ENCODE measurements at places on chromosomes 11 and 22. TPM values are rescaled to one million over a fixed set of nuclear protein-coding genes. Genes with fewer than 3 reads are reported as not detected.

The TNKS1BP1 gene
- 15.9 TPM for total RNA-seq

GRCh38 chr11:62125316-62125715 is 1.5 kb downstream of the INCENP start:
- no peaks in the 10 kb centered on the region for H3K27me3 ChIP-seq
- peaks cover 9% of the 10 kb centered on the region for H3K4me1 ChIP-seq
- peak overlapping the region; percentile 87 for H3K4me3 ChIP-seq
- H3K36me3 ChIP-seq = no peaks in the 10 kb centered on the region

- DNase-seq = no peak
- no peak overlapping the region for H3K4me3 ChIP-seq
- no peak overlapping the region for H3K27ac ChIP-seq
- no peaks in the 10 kb centered on the region for H3K36me3 ChIP-seq
- H3K27me3 ChIP-seq = no peaks in the 10 kb centered on the region
Observed at GRCh38 chr11:69371731-69372588, 78.0 kb downstream of the MYEOV start.

The SMC1B gene
- not detected for total RNA-seq

- no peak for DNase-seq
- no peaks in the 10 kb centered on the region for H3K27me3 ChIP-seq
- peak overlapping the region; percentile 83 for H3K4me3 ChIP-seq
- peaks cover 56% of the 10 kb centered on the region for H3K4me1 ChIP-seq
Observed at GRCh38 chr11:3859373-3859881, 4.0 kb downstream of the STIM1 start.

The LRRC32 gene
- total RNA-seq = 0.39 TPM

GRCh38 chr11:12287009-12287373 is 90.4 kb upstream of the PARVA start:
- no peaks in the 10 kb centered on the region for H3K27me3 ChIP-seq
- peaks cover 6% of the 10 kb centered on the region for H3K4me1 ChIP-seq
- no peak overlapping the region for H3K4me3 ChIP-seq
- no peaks in the 10 kb centered on the region for H3K36me3 ChIP-seq

The NUP160 gene
- 53.9 TPM for total RNA-seq

DNA sequence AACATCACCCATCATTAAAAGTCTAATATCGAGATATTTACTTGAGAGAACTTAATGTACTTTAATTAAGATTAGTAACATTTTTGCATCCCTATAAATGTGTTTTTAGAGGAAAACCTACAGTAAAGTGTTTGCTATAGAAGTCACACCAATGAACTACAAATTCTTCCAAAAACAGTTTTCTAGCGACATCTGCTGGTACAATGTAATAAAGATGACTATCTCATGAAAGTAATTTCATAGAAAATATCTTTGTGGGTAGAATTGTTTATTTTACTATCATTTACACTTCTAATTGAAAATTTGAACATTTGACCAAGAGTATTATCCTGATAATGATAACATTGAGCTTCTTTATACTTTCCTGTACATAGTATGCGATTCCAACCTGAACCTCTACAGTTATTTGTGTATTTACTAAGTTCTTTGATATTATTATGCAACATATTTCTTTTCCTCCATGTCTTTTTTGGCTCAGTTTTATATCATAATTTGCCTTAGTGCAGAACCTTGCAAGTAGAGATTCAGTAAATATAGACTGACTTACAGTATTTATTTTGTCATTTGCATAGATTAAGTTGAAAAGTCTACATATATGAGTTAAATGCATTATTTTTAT is 252.7 kb downstream of the TMEM135 start:
- H3K36me3 ChIP-seq = no peaks in the 10 kb centered on the region
- no peak overlapping the region for H3K27ac ChIP-seq
- H3K4me3 ChIP-seq = no peak overlapping the region
- H3K27me3 ChIP-seq = no peaks in the 10 kb centered on the region
- no peaks in the 10 kb centered on the region for H3K4me1 ChIP-seq

DNA sequence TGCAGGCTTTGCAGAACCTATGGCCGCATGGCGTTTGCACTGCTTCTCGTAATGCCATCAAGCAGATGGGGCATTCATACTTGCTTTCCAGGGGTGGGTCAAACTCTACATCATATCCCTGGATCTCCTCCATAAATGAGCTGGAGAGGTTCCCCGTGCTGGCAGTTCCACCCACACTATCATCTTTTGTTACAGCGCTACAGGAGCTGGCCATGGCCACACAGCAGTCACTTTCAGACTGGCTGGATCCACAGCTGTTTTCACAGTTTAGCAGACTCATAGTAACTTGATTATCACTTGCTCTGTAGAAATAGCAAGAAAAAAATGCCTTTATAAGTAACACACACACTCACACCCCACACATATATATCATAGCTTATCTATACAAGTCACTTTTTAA is 8.8 kb downstream of the TRAF6 start:
- H3K27ac ChIP-seq = no peak overlapping the region
- H3K4me3 ChIP-seq = no peak overlapping the region
- H3K4me1 ChIP-seq = no peaks in the 10 kb centered on the region
- peaks cover 39% of the 10 kb centered on the region for H3K36me3 ChIP-seq
- no peaks in the 10 kb centered on the region for H3K27me3 ChIP-seq
- DNase-seq = no peak

The HTR3B gene
- total RNA-seq = not detected

GRCh38 chr22:38172832-38173640 is 8.6 kb downstream of the PLA2G6 start:
- H3K4me3 ChIP-seq = no peak overlapping the region
- H3K27me3 ChIP-seq = no peaks in the 10 kb centered on the region
- no peak overlapping the region for H3K27ac ChIP-seq
- DNase-seq = no peak
- H3K36me3 ChIP-seq = no peaks in the 10 kb centered on the region

- H3K27me3 ChIP-seq = no peaks in the 10 kb centered on the region
- no peak overlapping the region for H3K27ac ChIP-seq
- no peak for DNase-seq
- H3K4me3 ChIP-seq = no peak overlapping the region
- no peaks in the 10 kb centered on the region for H3K36me3 ChIP-seq
Observed at GRCh38 chr11:36238036-36238631, 51.1 kb downstream of the COMMD9 start.

- no peak for DNase-seq
- H3K4me3 ChIP-seq = no peak overlapping the region
- no peak overlapping the region for H3K27ac ChIP-seq
- no peaks in the 10 kb centered on the region for H3K36me3 ChIP-seq
- no peaks in the 10 kb centered on the region for H3K27me3 ChIP-seq
- H3K4me1 ChIP-seq = no peaks in the 10 kb centered on the region
Observed at GRCh38 chr11:11211186-11211585, 141.9 kb downstream of the CSNK2A3 start.

DNA sequence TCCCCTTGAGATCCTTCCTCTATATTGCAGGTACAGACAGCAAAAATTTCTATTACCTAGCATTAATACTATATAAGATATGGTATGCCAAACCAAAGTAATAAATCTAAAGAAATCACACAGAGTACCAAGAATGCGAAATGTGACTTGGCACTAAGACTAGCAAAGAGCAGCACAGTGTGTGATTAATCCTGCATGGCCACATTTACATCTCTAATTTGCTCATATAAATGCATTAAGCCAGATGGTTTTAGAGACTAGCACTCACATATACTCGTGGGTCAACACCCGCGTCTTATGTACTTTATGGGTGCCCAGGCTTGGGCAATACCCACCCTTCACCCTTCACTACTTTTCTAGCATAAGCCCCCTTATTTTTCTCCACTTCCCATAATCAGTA is 213.2 kb downstream of the TTC28 start:
- H3K27me3 ChIP-seq = no peaks in the 10 kb centered on the region
- no peak for DNase-seq
- no peak overlapping the region for H3K4me3 ChIP-seq
- H3K4me1 ChIP-seq = no peaks in the 10 kb centered on the region
- no peak overlapping the region for H3K27ac ChIP-seq
- H3K36me3 ChIP-seq = no peaks in the 10 kb centered on the region

DNA sequence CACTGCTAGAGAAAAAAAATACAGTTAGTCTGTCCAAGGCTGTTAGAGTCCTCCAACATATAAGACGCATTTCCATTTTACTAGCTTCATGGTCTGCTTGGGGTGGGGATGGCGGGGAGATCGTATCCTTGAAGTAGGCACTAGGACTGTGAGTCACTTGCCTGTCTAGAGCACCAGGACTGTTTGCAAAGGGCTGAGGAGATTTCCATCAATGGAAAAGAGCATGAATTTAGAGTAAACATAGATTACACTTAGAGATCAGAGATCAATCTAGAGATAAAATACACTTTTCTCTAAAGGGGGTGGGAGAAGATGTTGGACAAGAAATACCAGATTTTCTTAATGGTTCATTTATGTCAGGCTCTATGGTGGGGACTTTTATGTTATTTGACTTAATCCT is 1.7 kb upstream of the MS4A7 start:
- no peak overlapping the region for H3K27ac ChIP-seq
- no peak for DNase-seq
- no peaks in the 10 kb centered on the region for H3K27me3 ChIP-seq
- H3K4me1 ChIP-seq = no peaks in the 10 kb centered on the region
- H3K36me3 ChIP-seq = no peaks in the 10 kb centered on the region

DNA sequence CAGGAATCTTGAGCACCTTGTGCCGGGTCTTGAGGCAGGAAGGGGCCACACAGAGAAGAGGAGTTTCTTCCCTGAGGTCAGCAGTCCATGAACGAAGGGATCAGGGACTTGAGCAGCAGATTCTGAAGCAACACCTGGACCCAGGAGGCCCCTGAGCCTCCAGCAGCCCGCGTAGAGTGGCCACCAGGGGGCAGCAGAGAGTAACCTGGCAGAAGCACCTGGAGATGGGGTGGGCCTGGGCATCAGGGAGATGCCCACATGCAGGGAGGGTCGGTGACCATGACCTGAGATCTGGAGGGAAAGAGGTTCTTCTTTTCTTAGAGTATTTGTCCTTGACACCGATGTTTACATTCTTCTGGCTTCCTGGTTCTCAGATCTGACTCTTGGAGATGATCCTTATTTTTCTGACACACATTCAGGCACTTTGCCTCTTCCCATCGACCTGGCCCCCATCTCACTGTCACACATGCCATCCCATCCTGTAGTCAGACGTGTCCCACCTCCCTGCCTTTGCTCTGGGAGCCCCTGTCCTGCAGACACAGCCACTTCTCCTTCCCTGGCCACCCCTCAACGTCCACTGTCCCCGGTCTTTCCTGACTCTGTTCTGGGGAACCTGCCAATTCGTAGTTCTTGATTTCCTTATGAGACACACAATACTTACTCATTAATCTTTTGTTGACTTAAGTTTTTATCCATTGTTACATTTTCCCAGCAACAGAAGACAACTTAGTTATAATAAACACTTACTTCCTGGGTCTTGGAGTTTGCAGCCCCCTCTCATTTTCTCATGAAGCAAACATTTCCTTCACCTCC is 66.5 kb downstream of the GGTLC2 start:
- no peaks in the 10 kb centered on the region for H3K36me3 ChIP-seq
- no peaks in the 10 kb centered on the region for H3K27me3 ChIP-seq
- H3K4me1 ChIP-seq = no peaks in the 10 kb centered on the region
- H3K27ac ChIP-seq = no peak overlapping the region

DNA sequence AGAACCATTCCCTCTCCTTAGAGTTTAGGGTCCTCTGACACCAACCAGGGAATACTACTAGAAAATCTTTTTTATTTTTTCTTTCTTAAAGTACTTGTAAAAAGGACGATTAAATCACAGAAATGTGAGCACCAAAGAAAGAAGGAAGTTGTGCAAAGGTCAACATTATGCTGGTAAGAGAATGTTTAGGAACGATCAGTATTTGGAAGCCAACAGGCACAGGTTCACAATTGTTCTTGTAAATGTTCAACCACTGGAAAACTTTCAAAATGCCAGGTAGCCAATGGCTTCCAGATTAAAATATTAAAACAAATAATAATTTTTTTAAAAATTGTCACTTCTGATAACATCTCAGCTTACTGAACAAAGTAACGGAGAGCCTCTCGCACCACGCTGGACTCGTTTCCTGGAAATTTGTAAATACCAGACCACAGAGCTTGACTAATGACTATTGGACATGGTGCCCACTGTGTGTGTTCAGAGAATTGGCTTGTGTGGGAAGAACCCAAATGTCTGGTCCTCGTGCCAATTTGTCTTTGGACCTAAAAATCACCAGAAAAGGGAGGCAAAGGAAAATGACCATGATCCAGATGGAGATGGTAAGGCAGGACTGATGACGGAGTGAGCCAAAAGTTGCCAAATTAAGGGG is 20.8 kb downstream of the COMMD9 start:
- H3K4me3 ChIP-seq = no peak overlapping the region
- no peaks in the 10 kb centered on the region for H3K36me3 ChIP-seq
- H3K27ac ChIP-seq = no peak overlapping the region
- H3K27me3 ChIP-seq = no peaks in the 10 kb centered on the region

- no peak for DNase-seq
- no peaks in the 10 kb centered on the region for H3K36me3 ChIP-seq
- H3K4me3 ChIP-seq = no peak overlapping the region
- peaks cover 17% of the 10 kb centered on the region for H3K4me1 ChIP-seq
- no peak overlapping the region for H3K27ac ChIP-seq
Observed at GRCh38 chr11:1733009-1733715, 17.2 kb downstream of the IFITM10 start.

DNA sequence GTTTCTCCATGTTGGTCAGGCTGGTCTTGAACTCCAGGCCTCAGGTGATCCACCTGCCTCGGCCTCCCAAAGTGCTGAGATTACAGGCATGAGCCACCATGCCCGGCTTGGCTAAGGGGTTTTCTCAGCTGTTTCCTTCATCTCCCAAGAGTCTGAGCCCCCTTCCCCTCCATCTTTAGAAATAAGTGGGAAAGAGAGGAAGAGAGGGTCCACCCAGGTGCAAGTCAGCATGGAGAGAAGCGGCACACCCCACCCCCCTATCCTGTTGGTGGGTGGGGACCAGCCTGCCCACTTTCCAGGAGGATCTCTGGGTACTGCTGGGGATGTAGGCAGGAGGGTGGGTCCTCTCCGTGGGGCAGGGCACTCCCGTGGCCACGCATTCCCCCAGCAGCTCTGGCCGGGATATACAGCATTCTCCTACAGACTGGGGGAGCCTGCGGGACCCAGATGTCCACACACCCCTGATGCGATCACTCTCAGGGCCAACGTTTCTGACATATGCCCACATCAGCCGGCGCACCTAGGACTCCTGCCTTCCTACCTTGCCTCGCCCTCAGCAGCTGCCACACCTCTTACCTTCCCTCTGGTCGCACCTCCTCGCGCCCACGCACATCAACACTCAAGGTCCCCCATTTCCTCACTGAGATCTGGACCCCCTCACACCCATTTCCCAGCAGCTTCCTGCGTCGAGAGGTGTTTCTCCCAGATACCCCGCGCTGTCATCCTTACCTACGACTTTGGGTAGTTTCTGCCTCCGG is 8.9 kb downstream of the SCARF2 start:
- no peak overlapping the region for H3K27ac ChIP-seq
- H3K27me3 ChIP-seq = peaks cover 12% of the 10 kb centered on the region
- peak overlapping the region; percentile 79 for H3K4me3 ChIP-seq
- no peaks in the 10 kb centered on the region for H3K36me3 ChIP-seq
- no peak for DNase-seq

- no peak overlapping the region for H3K4me3 ChIP-seq
- H3K27me3 ChIP-seq = no peaks in the 10 kb centered on the region
- no peaks in the 10 kb centered on the region for H3K4me1 ChIP-seq
- no peak overlapping the region for H3K27ac ChIP-seq
- DNase-seq = no peak
- H3K36me3 ChIP-seq = peaks cover 6% of the 10 kb centered on the region
Observed at GRCh38 chr22:39422721-39423120, 23.1 kb downstream of the TAB1 start.

The NEFH gene
- total RNA-seq = 0.19 TPM

The CCDC87 gene
- total RNA-seq = 1.0 TPM

All from naive thymus-derived CD4-positive, alpha-beta T cell (primary cell).